Kidney (tissue), 22 donors: ENCODE measurements at places on chromosomes 7 and 10. TPM values are rescaled to one million over a fixed set of nuclear protein-coding genes. Genes with fewer than 3 reads are reported as not detected.

ZSCAN21 gene
- polyA plus RNA-seq: 10.8 TPM

TRIM56 gene
- polyA plus RNA-seq: 6.9 TPM

AMPH gene
- polyA plus RNA-seq: 1.4 TPM

SAMD9 gene
- 2.2 TPM for polyA plus RNA-seq

C7orf25 gene
- polyA plus RNA-seq: 2.4 TPM

OR6V1 gene
- polyA plus RNA-seq: not detected

SLC26A5 gene
- not detected for polyA plus RNA-seq

ESYT2 gene
- polyA plus RNA-seq: 19.4 TPM

ZNF727 gene
- not detected for polyA plus RNA-seq

GRM3 gene
- not detected for polyA plus RNA-seq

PIK3AP1 gene
- 6.5 TPM for polyA plus RNA-seq

SNCG gene
- polyA plus RNA-seq: 92.8 TPM

PKD2L1 gene
- 0.17 TPM for polyA plus RNA-seq

SFTPD gene
- 1.7 TPM for polyA plus RNA-seq

NME8 gene
- 1.2 TPM for polyA plus RNA-seq

CPA2 gene
- not detected for polyA plus RNA-seq

RAMP3 gene
- polyA plus RNA-seq: 168 TPM

ITIH2 gene
- polyA plus RNA-seq: 1.2 TPM

ASZ1 gene
- not detected for polyA plus RNA-seq

TAS2R3 gene
- not detected for polyA plus RNA-seq

RADIL gene
- polyA plus RNA-seq: 1.7 TPM

PDE6C gene
- polyA plus RNA-seq: not detected

KIF5B gene
- polyA plus RNA-seq: 26.9 TPM

SKIDA1 gene
- 0.71 TPM for polyA plus RNA-seq

LLCFC1 gene
- polyA plus RNA-seq: not detected

POM121 gene
- polyA plus RNA-seq: 9.6 TPM

CXCL12 gene
- 111 TPM for polyA plus RNA-seq

FKBP6 gene
- not detected for polyA plus RNA-seq

NEBL gene
- 13.8 TPM for polyA plus RNA-seq

NEURL1 gene
- 1.2 TPM for polyA plus RNA-seq

TMEM236 gene
- polyA plus RNA-seq: 0.09 TPM

NODAL gene
- polyA plus RNA-seq: not detected
